ENCODE measurements at places on chromosomes 3 and 15.
A peak's percentile ranks its signal among the peaks of the same experiment; 100 is the strongest.

- DNase-seq, result peak; percentile 21
Observed at GRCh38 chr3:90091549-90091948, 984.1 kb downstream of the EPHA3 start.

- DNase-seq, result peak; percentile 73
Observed at GRCh38 chr3:16842272-16843270, 42.2 kb upstream of the PLCL2 start.

- DNase-seq, result no peak
Observed at GRCh38 chr3:117026401-117026800, 316.8 kb downstream of the TUSC7 start.

GRCh38 chr3:14278799-14279625 is 100.4 kb downstream of the LSM3 start:
- peak; percentile 56 for DNase-seq

DNA sequence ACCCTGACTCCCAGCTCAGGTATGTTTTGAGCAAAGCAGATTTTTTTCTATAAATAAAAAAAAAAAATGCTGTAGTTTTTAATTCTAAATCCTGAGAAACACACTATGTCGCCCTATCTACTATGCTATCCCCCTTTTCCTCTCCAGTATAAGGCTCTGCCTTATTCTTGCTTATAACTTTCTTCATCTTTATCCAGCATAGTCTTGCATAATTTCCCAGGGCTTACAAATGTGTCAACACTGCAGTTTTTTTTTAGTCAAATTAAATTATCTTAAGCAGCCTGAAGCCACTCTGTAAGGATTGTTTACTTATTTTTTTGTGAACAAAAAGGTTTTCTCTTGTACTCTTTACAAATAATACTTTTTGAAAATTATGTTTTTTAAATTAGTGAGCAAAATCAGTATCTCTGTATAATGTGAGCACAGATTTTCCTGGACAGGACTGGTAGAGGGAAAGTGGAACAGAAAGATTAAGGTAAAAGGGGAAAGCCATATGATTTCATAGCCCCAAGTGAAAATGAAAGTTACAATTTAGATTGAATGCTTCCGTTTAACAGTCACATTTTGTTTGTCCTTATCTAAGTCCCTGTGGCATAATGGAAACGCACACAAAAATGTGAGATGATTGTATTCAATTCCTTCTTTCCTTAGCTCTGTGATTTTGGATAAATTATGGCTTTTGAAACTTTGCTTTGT is 5.6 kb upstream of the PYDC2 start:
- DNase-seq, result no peak

DNA sequence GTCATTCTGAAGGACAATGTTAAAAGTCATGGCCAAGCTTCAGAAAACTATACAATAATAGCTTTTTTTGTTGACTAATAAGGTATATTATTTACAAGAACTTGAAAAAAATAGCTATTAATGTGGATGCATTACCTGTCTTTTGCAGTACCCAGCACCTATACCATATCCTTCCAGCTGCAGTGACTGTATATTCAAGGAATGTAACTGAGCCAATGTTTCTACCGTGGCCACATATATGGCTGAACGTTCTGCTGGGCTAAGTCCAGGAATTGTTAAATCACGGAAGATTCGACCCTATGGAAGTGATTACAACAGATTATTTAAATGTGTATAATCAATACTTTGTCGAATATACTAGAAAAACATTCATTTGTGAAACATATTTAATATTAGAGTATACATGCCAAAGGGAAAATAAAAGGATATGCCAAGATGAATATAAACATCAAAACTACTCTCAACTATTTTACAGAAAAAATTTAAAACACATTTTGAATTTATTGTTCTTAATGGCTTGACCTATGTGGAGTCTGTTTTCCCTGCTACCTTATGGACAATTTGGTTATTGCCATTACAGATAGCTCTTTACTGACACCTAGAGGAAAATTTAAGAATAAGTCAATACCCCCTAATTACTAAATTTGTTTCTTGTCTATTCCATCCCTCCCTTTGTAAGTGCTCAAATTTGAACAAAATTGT is 17.6 kb downstream of the ACAD11 start:
- DNase-seq, result peak; percentile 26

- no peak for DNase-seq
Observed at GRCh38 chr15:70258369-70259027, 160.8 kb upstream of the TLE3 start.

DNA sequence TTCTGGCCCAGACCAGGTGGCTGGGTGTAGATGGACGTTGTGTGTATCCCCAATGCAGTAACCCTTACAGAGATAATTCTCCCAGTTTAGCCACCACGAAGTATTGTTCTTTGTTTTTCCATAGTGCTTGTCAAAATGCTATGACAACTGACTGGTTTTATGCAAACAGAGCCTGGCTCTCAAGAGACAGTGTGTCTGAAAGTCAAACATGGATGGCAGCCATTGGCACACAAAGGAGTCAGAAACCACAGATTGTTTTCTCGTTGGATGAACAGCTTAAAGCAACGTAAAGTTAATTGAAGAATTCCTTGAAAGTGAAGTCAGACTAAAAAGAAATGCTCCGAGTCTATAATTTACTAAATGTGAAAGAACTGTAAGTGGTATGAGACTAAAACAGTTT is 91.2 kb downstream of the FILIP1L start:
- no peak for DNase-seq

DNA sequence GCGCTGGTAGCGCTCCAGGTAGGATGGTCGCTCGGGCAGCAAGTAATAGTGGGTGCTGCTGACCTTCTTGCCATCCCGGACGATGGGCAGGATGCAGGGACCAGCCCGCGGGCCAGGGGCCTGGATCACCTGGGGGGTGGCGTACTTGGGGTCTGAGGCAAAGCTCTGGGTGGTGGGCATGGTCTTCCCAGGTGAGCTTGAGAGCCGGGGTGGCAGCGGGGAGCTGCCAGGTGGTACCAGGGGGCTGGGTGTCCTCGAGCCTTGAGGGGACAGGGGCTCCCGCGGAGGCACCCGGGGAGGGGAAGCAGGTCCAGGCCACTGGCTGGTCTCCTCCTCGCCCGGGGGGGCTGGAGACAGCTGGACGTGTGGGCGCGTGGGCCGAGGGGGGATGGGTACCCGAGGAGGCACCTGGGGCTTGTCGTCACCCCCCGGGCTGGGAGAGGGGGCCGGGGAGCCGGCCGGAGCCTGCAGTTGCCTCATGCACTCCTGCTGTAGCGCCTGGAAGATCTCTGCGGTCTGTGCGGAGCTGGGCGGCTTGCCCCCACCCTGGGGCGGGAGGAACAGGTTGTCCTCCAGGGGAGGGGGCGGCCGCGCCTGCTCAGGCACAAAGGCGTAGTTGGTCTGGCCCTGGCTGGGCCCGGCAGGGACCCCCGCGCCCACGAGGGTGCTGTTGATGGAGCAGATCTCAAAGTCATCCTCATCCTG is 40.6 kb downstream of the TNK2 start:
- DNase-seq, result no peak

- DNase-seq, result no peak
Observed at GRCh38 chr15:71199384-71200351, 84.4 kb downstream of the THSD4 start.

GRCh38 chr3:112382543-112383160 is 49.7 kb downstream of the CD200 start:
- no peak for DNase-seq

DNA sequence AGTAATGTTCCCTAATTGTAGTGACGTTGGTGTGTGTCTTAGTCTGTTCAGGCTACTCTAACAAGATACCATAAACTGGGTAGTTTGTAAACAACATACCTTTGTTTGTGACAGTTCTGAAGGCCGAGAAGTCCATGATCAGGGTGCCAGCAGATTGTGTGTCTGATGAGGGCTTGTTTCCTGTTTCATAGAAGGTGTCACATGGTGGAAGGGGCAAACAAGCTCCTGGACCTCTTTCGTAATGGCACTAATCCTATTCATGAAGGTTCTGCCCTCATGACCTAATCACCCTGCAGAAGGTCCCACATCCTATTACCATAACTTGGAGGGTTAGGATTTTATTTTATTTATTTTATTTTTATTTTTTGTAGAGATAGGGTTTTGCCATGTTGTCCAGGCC is 11.1 kb downstream of the ATXN7 start:
- DNase-seq, result no peak

GRCh38 chr3:31815006-31815405 is 166.1 kb downstream of the OSBPL10 start:
- no peak for DNase-seq

DNA sequence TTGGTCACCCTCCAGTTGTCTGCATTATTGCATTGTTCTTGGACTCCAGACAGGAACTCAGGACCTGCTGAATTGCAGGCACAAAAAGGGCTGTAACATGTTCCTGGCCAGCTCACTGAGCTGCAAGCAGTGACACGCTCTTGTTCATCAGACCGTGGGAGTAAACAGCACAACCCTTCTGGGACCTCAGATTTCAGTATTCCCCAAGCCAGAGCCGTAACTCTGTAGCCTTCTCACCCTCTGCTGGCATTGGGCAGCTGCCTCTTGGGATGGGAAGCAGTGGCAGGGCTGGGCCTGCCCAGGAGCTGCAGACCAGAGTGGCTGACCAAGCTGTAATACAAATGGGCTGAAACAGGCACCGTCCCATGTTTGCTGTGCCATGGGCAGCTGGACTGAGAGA is 607.1 kb upstream of the BCHE start:
- DNase-seq, result no peak

DNA sequence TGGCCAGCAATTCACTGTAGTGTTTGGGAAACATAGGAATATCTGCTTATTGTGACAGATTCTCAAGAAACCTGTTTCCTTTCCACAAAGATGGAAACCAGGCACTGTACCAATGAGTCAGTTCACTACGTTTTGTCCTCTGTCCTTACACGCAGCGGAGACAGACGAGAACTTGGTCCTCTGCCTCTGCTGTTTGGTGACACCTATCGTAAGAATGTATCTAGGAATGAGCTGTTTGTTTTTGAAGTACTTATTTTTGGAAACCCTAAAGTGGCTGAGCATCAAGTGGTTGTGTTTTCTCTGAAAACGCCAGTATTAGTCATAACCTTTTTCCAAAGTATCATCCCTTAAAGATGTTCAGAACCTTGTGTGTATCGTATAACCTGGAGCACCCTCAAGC is 93.0 kb downstream of the PGPEP1L start:
- DNase-seq, result no peak
